ENCODE measurements at places on chromosomes 12 and 14. TPM values are rescaled to one million over a fixed set of nuclear protein-coding genes. Genes with fewer than 3 reads are reported as not detected.

DNA sequence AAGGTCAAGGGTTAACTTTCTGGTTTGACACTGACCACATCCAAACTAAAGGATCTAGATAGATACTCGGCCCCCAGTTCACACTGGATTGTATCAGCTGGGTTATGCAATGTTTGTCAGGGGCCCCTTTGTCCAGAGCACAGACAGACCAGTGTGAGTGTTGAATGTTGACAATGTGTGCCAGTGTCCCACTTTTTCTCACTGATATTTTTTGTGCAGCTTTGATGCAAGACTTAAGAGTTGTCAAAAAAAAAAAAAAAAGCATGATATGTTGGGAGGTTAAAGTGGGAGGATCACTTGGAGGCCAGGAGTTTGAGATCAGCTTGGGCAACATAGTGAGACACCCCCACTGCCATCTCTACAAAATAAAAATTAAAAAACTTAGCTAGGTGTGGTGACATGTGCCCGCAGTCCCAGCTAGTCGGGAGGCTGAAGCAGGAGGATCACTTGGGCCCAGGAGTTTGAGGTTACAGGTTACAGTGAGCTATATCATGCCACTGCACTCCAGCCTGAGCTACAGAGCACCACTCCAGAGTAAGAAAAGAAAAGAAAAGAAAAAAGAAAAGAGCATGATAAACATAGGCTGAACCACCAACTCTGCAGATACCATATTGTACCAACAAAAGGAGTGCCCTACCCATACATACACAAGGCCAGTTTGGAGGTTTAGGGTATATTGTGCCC is 97.5 kb downstream of the LGR5 start:
- no peak for DNase-seq

GRCh38 chr12:96392397-96392796 is 7.8 kb downstream of the CDK17 start:
- no peak for DNase-seq

GRCh38 chr12:119415714-119416113 is 81.2 kb downstream of the CCDC60 start:
- DNase-seq, result no peak

- no peak for DNase-seq
These were observed 41.2 kb upstream of the PTCSC3 start for GRCh38 chr14:36217732-36218131.

Gene MMP17
- 3.8 TPM for total RNA-seq

DNA sequence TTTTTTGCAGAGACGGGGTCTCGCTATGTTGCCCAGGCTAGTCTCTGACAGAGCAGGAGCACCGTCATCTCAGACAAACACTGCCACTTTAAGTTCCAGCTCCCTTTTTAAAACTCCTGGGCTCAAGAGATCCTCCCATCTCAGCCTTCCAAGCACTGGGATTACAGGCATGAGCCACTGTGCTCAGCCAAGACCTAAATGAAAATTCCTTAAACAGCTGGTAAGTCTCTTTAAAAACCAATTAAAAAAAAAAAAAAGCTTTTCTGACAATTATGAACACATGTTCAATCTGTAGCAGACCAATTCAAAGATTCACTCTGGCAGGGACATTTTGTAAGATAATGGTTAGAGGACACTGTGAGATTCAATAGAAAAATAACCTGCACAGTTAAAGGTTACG is 77.8 kb downstream of the HECTD4 start:
- no peak for DNase-seq

DNA sequence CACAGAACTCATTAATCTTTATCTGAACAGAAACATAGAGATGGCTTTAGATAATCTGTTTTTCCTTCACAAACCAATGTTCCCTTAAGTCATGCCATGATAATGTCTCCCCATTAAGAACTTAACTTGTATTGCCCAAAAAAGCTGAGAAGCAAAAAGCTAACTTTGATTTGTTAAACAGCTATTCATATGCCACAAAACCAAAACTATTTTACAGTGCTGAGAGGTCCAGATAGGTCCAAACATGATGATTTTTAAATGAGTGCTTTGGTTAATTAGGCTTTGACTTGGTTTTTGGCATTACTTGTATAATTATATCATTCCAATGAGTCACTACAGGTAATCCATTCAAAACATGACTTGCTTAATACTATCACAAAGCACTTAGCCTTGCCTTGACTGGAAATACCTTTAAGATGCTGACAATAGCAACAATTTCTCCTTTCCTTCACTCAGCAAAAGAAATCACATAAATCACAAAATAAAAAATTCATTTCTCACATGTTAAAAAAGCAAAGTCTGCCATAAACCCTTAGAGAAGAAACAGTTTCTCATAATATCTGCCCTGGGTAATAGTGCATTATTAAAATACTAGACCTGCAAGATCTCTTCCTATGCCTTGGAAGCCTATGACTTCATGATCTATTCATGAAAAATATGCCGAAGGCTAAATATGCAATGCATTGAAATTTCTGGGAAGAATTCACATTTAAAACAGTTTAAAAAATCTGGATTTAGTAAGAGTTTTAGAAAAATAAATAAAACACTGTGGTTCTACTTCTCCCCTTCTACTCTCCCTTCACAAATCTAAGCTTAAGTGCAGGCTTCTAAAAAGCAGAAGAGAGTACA is 52.0 kb upstream of the SAV1 start:
- no peak for DNase-seq

DNA sequence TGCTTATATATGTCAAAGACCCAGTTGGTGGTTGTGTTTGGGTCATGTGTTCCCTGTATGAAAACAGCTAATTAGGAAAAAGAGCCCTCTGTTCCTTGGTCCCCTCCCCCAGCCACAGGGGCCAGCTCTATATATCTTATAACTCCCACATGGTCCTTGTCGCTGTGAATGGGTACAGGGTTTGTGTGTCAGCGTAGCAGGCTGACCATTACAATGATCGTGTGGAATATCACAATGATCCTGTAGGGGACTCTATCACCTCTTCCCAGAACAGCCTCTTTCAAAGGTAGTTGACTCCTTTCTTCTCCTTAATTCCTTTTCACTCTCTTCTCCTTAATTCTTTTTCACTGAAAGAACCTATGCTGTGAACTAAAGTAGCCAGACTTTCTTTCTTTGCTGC is 51.6 kb upstream of the RIC8B start:
- no peak for DNase-seq

DNA sequence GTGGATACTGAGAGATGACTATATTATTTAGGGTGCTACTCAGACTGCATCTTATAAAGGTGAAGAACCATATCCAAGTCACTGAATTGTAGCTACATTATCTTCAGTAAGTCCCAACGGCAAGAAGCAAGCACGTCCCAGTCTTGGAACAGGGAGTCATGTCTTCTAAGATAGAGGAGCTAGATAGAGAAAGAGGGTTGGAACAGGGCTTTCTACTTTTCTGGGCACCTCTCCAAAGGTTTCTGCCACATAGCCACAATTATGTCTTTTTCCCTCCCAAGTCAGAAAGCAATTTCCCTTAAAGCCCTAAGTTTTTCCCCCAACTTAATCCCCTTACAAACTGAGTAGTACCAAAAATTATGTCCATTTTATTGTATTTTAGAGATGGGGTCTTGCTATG is 22.4 kb downstream of the MAPK1IP1L start:
- DNase-seq, result no peak
